Astrocyte (in vitro differentiated cells and primary cell): ENCODE measurements at places on chromosomes 2 and 18. TPM values are rescaled to one million over a fixed set of nuclear protein-coding genes. Genes with fewer than 3 reads are reported as not detected.
A peak's percentile ranks its signal among the peaks of the same experiment; 100 is the strongest.

The MALL gene
- 0.19 and 0.36 TPM in 2 replicates for total RNA-seq

DNA sequence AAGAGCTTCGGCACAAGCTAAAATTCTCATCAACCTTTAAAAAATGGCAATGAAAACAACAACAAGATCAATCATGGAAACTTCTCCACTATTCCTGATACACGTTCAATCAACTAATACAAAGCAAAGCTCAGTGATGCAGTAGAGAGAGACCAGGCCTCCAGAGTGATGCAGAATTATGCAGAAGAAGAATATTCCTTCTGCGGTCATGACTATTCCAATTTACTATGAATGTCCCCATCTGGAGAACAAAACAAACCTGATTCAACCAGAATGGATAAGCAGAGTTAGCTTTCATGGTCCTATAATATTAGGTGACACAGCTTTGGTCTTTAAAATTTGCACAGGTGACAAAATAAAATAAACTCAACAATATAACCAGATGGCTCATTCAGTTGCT lies 12.5 kb upstream of the MBOAT2 start:
- DNase-seq: no peak

GRCh38 chr2:219476652-219477151 lies 22.0 kb upstream of the GMPPA start:
- no peak for DNase-seq

DNA sequence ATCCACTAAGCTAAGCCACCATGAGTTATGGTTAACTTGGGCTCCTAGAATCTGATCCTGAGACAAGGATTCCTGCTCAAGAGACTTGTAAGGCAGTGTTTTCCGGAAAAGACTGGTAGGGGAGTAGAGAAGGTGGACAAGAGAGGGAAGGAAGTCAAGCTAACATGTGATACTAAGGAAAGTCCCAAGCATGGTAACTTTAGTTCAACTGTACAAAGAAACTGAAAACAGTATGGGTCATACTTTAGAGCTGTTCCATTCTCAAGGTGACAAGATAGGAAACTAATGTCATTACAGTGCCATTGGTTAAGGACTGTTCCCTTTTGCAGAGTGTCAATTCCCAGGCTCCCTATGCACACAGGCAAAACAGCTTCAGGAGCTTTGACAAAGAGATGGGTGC lies 5.8 kb downstream of the MYO5B start:
- DNase-seq: no peak

The ABCG5 gene
- not detected in 2 replicates for total RNA-seq

DNA sequence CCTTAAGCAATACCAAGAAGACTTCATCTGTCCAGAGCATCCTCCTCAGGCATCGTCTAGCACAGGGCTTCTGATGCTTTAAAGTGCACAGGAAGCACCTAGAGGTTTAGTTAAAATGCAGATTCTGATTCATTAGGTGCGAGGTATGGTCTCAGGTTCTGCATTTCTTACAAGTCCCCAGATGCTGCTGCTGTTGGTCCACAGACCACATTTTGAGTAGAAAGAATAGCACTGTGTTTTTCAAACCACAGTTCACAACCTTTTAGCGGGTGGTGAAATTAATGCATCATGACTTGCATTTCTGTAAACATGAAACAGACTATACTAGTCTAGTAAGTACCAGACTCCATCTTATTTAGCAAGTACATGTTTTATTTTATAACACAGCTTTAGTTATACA lies 134.6 kb downstream of the TMEFF2 start:
- DNase-seq: no peak

The TRIM43 gene
- total RNA-seq: 0.70 TPM in 1 of 2 replicates, not detected in the other

- no peak for DNase-seq
These were observed 49.8 kb upstream of the ALPP start for GRCh38 chr2:232328516-232329460.

DNA sequence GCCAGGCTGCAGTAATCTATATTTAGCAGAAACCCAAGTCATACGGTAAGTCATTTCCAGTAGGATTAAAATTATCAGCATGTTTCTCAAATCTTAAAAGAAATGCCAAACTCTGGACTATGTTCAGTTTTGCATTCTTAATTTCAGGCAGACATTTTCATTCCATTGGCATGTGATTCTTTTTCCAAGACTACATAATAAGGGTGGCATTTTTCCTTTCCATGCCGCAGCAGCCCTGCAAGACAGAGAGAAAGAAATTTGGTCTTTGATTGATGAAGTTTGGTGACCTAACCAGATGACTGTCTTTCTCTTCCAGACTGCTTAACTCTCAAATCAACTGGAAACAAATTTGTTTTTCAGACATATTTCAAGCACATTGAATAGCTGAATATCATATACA lies 118.1 kb downstream of the FHOD3 start:
- peak; percentile 76 for DNase-seq

DNA sequence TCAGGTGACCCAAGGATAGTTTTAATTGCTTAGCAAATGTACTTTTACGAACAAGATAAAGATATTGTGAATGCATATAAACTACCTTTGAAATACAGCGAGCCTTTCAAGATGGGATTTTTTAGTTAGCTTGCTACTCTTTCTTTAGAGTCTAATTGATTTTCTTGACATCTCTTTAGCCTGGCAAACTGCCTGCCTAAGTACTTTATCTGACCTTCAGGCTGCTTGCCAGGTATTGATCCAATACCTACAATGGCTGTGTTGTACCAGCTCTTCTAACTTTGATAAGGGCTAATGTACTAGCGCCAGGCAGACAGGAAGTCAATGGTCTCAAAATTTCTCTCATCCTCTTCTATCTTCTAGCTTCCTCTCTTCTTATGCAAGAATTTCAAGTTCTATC lies 414.4 kb upstream of the ACVR2A start:
- no peak for DNase-seq

DNA sequence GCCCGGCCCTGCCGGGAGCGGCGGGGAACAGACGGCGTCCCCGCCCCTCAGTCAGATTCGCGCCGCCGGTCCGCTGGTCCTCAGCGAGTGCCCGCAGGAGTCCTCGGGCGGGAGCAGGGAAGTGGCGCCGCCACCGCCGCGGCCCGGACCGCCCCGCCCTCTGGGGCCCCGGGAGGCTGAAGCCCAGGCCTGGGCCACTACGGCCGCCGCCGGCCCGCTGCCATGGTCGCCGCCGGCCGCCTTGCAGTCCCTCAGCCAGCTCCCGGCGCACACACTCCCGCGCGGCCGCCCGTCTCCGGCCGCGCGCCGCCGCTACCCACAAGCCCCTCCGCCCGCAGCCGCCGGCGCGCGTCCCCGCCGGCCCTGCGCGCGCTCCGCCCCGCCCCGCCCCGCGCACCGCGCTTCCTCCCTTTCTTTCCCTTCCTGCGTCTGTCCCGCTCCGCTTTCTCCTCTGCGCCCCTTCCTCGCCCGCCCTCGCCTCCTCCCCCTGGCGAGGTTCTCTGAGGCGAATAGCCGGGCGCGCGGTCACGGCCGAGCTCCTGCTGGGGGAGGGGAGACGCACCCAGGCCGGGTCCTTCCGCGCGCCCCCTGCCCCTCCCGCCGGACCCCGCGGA lies at the start of gene ROCK2:
Gene ROCK2 (minus strand): TSS at position 295 of the 614 bp plus-strand sequence. CDS start 500 bp downstream, outside the sequence.
- peak; percentile 72 for DNase-seq

DNA sequence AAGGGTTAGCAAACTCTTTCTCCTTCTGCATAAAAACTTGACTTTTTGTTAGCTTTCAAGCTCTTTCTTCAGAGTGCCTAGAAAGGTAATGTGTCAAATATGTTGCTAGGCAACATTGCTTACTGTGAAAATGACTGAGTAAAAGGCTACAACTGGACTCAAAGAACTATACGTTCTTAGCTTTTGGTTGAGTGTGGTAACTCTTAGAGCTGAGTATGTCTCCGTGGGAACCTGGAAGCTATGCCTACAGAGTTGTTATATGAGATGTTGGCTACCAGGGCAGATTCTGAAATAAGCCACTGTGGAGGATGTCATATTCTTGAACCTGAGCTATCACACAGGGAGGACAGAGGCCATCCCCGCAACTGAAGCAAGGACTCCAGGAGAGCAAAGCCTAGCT lies 105.5 kb downstream of the ARL6IP6 start:
- DNase-seq: no peak

GRCh38 chr2:144357623-144358373 lies 162.1 kb downstream of the ZEB2 start:
- peak; percentile 99 for DNase-seq

The LIMS4 gene
- total RNA-seq: 1.3 and 3.7 TPM in 2 replicates

The FRZB gene
- total RNA-seq: 0.67 and 0.77 TPM in 2 replicates

GRCh38 chr2:116761864-116762263 lies 1052.6 kb upstream of the DDX18 start:
- no peak for DNase-seq

The SPDYA gene
- total RNA-seq: 1.3 and 1.4 TPM in 2 replicates

GRCh38 chr2:28717339-28717758 lies 34.3 kb upstream of the PPP1CB start:
- peak; percentile 65 for DNase-seq

The SAG gene
- not detected in 2 replicates for total RNA-seq

GRCh38 chr2:28746429-28747111 lies 5.1 kb upstream of the PPP1CB start:
- no peak for DNase-seq

GRCh38 chr18:74610860-74611259 lies 13.2 kb downstream of the ZNF407 start:
- DNase-seq: no peak

GRCh38 chr2:71496156-71496770 lies 42.9 kb downstream of the DYSF start:
- DNase-seq: no peak

The OTOF gene
- not detected in 2 replicates for total RNA-seq

The DNPEP gene
- total RNA-seq: 44.8 and 53.9 TPM in 2 replicates

- no peak for DNase-seq
These were observed 266.6 kb upstream of the MYT1L start for GRCh38 chr2:2597712-2598111.

DNA sequence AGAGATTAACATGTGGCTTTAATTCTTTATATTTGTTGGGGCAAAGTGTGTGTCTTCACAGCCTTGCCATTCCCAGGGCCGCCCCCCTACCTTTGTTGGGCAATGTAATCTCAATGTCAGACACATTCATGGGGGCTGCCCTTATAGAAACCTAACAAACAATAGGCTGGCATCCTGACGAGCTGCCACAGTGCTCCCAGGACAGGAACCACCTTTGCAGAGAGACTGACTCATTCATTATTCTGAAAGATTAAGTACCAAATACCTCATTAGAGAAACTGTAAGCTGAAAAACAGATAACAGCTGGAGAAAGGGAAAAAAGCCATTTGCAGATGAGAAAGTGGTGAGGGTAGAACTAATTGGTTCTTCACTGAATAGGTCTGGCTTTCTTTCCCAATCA lies 1587.5 kb upstream of the PIK3C3 start:
- DNase-seq: no peak

DNA sequence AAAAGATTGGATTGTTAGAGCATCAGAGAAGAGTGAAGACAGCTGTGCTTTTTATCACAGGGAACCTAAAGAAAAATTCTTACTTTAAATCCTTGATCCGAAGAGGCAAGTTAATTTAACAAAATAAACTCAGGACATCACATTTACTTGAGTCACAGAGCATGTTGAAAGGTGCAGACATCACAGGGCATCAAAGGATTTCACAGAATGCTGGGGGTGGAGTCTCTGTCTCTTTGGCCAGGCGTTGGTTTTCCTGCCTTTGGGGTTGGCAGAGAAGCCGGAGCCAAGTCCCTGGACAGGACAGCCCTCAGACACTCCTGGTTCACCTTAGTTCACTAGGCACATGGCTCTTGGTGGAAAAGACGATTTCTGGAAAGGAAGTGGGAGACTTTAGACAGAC lies 56.3 kb downstream of the SH3RF3 start:
- DNase-seq: peak; percentile 76

DNA sequence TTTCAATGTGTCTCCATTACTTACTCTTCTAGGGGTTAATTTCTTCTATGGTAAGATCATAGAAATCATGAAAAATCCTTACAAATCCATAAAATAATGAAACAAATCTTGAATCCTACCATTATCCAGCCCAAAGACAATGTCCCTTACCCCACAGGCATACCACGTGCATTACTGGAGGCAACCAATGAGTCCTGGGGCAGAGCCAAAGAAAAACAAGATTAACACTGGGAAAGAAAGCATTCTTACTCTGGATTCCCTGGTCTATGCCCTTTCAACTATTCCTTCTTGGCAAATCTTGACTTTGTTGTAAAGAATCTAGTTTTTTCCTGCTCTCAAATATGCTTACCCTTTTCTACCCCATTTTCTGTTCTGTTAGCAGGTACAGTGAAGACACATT lies 3.1 kb upstream of the GALNT1 start:
- DNase-seq: peak; percentile 23

DNA sequence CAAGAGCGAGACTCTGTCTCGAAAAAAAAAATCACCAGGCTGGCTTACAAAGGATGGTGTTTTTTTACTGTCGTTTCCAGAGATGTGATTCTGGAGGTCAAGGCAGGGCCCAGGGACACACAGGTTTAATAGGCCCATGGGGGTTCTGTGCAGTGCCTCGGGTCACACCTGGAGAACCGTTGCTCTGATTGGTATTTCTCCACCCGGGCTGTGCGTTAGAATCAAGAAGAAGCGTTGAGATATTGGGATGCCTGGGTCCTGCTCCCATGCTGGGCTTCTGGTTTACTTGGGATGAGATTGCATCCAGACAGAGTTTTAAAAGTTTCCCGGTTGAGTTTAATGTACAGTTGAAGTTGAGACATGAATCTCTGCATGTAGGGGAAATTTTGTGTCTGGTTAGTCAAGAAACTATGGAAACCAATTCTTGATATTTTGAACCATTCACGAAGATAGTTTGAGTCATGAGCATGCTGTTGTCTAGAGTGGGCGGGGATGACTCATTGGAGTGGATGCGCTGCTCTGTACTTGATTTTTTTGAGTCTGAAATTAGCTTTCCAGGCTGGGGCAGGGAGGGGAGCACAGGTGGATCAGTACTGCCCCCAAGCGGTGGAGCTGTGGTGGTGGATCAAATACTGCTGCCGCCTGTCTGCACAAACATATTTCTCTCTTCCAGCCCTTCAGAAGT lies 50.1 kb downstream of the GREB1 start:
- peak; percentile 94 for DNase-seq

DNA sequence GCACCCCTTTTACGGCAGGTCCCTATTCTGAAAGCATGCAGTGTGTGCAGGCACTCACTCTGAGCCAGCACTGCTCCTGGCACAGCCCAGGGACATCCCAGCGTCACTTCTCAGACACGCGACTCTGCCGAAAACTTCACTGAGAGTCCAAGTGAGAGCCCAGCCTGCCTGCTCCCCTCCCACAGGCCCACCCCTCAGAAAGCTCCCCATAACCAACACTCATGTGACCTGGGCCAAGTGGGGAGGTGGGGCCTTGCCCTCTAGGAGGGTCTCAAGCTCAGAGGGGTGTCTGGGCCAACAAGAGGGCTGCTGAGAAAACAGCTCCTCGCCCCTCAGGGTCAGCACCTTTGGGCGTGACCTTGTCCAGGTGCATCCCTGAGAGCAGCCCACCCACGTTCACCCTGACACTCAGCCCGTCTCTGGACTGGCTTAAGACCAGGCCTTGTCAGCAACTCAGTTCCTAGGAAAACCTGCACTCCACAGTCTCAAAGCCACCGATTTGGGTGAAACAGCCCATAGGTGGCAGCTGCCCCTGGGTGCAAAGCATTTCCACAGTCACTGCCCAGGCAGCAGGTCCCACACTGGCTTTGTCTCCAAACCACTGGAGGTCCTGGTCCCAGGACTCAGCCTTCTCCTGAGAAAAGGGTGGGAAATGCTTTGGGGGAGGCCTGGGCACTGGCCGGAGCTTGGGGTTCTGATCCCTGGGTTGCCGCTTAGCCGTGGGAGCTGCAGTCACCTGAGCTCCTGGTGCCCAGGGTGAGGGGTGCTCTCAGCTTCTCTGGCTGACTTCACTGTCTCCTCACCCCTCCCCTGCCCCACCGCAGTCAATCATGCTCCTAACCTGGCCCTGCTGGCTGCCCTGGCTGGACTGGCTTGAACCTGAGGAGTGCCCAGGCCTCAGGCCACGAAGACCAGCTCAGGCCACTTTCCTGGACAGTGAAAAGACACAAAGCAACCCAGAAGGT lies 209.6 kb downstream of the HDAC4 start:
- no peak for DNase-seq

GRCh38 chr2:66561645-66562303 lies 126.8 kb downstream of the MEIS1 start:
- no peak for DNase-seq
